ENCODE measurements at places on chromosomes 5 and 9.

DNA sequence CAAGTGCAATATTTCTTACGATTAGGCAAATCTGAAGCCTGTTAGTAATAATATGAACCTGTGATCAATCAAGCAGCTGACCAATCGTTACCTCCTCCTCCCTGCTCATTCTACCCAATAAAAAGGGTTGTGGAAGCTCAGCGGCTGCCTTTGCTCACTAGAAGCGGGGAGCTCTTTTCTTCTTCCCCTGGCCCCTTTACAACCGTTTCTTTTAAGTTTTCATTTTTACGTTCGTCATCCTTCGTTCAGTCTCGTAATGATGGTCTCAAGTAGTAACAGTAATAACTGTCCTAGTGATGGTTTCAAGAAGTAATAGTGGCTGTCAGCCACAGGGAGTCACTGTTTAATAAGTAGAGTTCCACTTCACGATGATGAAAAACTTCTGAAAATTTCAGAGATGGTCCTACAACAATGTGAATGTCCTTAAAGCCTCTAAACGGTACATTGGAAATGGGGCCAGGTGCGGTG is 6.2 kb downstream of the UGT3A2 start:
- DNase-seq: peak; percentile 25

- no peak for DNase-seq
These were observed 84.8 kb downstream of the CAMK4 start for GRCh38 chr5:111308951-111309350.

DNA sequence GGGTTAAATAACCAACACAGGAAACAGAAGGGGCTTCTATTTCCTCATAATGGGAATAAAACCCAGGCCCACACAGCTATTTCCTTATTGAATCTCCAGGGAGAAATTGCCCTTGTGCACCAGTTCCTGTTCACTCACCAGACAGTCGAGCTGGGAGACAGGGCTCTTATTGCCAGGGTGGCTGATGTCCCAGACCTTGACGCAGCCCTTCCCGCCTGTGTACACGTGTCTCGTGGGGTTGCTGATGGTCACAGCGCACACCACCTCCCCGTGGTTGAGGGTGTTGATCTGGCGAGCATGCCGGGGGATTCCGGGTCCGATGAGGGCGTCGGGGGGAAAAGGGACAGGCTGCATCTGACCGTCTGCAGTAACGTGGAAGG is 96.5 kb downstream of the TLE1 start:
- no peak for DNase-seq

GRCh38 chr9:116555119-116555518 is 132.0 kb upstream of the TRIM32 start:
- no peak for DNase-seq

GRCh38 chr5:176883700-176884570 is 15.2 kb downstream of the HK3 start:
- DNase-seq: no peak

- DNase-seq: no peak
These were observed 132.1 kb upstream of the MAP3K1 start for GRCh38 chr5:56683281-56683680.

DNA sequence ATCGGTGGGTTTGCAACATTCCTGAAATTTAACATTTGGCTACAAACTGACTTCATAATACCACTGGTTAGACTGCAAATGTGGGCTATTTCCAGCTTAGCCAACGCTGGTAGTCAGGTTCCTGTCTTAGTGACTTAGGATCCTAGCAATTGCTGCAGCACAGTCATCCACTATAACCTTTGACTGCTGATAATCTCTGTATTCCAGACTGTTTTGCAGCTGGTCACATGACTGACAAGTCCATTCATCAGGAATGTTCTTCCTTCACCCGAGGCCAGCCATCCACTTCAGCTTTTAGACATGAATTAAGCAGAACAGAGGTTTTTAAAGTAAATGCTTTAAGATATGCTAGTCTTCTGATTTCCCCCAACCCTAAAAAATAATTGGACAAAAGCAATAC is 425.9 kb upstream of the MPDZ start:
- DNase-seq: no peak

DNA sequence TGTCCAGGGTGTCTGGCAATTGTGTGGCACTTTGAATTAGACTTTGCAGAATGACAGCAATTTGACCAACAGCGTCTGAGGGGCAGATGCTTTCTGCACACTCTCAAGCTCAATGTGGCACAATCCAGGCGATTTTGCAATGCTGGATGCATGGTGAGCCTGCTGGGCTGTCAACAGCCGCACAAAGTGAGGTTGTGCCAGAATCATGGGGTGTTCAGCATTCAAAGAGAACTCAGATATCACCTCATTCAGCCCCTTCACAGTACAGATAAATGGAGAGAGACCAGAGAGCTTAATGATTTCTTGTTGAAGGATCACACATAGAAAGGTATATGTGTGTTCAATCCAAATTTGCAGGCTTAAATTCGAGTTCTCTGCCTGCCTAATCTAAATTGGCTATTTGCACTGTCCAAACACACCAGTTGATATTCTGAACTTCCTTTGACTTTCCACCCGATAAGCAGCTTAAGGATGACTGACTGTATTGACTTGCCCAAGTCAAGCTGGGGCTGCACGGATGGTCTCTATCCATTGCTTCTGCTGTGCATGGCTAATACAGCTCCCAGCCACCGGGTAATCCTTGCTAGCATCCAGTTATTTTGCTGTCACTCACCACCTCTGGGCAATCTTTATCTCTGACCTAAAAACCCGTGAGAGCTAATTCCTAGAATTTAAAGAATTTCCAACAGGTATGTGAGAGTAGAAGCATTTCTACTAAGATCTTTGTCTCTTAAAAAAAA is 157.9 kb upstream of the TAS2R1 start:
- DNase-seq: no peak

DNA sequence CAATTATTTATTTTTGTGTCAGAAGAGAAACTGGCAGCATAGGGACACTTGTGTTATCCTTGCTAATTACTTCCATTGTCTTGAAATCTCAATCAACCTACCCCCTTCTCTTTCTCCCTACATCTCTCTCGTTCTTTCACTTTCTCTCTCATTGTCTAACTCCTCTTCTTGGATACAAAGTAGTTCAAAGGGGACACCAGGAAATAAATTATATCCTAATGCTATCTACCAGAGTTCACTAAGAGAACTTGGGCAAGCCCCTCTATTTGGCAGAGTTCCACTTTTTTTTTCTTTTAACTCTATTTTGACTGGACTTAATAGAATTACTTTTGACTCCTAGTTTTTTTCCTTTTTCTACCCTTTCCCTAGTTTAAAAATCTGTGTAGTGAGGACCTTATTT is 102.2 kb downstream of the MEF2C start:
- no peak for DNase-seq

- no peak for DNase-seq
These were observed 151.8 kb upstream of the VLDLR start for GRCh38 chr9:2469681-2470221.

DNA sequence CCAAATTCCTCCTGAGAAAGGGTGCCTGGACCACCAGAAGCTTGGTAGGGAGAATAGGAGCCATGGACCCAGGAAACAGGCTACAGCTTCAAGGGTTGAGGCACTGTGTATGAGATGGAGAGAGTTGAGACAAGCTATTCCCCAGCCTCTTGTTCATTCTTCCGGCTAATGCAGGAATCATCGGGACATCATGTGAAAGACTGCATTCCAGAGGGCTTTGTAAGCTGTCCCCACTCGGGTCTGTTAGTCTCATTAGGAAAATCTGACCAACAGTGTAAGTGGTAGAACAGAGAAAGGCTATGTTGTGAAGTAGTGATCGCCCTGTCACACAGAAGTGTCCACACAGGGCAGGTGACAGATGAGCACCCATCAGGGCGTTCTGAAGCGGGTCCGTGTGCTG is 81.4 kb downstream of the GABBR2 start:
- DNase-seq: no peak

GRCh38 chr9:96587338-96588315 is 32.0 kb downstream of the CDC14B start:
- no peak for DNase-seq

DNA sequence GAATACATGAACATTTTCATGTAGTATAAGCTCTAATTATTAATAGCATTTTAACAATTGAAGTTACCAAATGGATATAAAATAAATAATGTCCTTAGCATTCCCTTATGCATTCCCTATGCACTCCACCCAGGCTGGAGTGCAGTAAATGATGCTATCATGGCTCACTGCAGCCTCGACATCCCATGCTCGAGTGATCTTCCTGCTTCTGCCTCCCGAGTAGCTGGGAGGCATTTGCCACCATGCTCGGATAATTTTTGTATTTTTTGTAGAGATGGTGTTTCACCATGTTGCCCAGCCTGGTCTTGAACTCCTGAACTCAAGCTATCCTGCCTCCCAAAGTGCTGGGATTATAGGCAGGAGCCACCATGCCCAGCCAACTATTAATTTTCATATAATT is 184.0 kb downstream of the PBX3 start:
- DNase-seq: no peak

DNA sequence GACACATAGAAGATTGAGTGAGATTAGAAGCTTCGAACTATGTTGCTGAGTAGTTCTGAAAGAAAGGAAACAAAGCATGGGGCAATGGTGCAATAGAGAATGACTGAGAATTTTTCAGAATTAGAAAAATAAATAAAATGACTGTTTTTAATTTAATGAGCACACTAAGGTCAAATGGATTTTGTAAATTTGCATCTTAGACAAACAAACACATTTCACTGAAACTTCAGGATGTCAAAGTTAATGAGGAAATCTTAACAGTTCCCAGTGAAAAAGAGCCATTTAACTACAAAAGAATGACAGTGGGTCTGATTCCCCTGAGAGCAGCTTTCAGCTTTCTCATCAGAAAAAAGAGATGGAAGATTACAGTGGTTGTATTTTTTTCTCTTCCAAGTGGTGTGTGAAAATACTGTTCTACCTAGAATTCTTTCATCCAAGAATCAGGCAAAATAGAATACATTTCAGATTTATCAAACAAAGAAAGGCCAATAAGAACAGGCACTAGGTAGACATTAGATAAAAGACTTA is 591.9 kb downstream of the SEMA5A start:
- no peak for DNase-seq

- DNase-seq: no peak
These were observed 53.9 kb upstream of the HMHB1 start for GRCh38 chr5:143758015-143758414.

GRCh38 chr9:130433168-130433946 is 11.4 kb upstream of the ASS1 start:
- DNase-seq: no peak

GRCh38 chr5:139561655-139562451 is 714 bp downstream of the UBE2D2 start:
- peak; percentile 31 for DNase-seq

DNA sequence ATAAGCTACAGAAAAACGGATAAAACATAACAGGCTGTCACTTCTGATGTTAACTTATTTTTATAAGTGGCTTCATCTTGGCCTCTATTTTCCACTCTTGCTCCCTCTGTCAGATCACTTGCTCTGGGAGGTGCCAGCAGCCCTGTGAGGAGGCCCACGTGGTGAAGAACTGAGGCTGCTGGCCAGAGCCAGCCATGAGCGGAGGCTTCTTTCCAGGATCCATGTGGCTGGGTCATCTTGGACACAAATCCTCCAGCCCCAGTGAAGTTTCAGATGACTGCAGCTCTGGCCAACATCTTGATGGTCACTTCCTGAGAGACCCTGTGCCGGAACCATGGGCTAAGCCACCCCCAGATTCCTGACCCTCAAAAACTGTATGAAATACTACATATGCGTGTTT is 7.5 kb upstream of the CMBL start:
- no peak for DNase-seq

DNA sequence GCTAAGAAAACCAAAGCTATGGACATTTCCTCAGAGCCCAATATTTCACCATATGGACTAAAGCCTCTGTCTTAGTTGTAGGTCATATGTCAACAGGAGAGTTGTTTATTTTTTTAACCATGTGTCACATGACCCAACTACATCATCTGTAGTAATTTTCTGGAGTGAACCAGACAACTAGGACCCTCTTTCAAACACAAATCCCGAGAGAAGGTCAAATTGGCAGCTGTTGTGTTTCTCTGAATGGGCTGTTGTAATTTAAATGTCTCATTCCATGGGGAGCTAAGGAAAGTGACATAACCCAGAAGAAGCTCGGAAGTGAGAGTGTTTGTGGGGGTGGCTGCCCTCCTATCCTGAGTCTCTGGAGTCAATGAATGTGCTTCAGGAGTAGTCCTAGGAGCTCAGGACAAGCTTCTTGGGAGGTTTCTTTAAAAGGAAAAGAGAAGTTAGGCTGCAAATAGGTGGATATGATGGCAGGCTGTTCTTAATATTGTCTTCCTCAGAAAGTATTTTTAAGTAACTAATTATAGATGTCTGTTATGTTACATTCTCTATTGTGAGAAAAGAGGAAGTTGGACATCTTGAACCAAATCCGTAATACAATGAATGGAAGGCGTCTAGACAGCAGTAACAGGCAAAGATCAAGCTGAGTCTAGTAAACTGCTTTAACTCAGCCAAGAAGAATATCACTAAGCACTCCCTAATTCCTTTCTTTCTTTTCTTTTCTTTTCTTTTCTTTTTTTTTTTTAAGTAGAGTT is 50.1 kb downstream of the TMEM167A start:
- no peak for DNase-seq

- DNase-seq: no peak
These were observed 630.5 kb upstream of the MEF2C start for GRCh38 chr5:89513299-89514044.

DNA sequence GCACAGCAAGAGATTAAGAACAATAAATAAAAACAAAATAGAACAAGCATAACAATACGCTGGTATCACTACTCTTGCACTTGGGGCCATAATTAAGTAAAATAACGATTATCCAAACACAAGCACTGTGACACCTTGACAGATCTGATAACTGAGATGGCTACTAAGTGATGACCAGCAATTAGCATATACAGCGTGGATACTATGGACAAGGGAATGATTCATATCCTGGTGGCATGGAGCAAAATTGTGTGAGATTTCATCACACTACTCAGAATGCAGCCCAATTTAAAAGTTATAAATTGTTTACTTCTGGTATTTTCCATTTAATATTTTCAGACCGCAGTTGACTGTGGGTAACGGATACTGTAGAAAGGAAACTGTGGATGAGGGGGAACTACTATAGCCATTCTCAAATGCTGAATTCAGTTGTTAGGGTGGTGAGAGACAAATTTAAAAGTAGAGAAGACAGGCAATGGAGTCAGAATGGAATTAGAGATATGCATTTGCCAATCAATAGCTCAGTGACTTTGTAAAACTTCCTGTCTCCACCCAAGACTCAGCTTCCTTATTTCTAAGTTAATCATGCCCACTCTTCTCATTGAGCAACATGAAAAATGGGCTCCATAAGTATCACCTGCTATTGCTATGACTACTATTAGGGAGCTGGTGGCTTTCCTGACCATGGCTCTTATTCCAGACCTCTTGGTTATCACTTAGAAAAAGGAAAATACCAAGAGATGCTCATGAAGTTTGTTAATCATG is 300.8 kb downstream of the TRIM32 start:
- DNase-seq: no peak

- no peak for DNase-seq
These were observed 29.8 kb downstream of the CD274 start for GRCh38 chr9:5479994-5480694.

DNA sequence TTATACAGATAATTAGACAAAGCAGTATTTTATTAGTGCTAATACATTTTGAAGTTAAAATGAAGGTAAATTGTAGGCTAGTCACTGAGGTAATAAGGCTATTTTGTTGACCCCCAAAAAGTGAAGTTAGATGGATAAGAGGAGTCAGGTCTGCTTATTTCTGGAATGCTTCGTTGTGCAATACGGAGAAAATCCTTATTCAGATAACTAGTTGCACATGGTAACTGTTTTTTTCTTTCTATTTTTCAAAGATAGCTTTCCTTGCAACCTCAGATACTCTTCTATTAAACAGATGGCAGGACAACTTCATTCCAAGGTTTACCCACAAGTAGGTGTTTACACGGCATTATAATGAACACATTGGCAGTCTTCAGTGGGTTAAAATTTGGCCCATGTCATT is 101.1 kb downstream of the TMEM174 start:
- no peak for DNase-seq

Data from NCI-H774 (cell line).